ENCODE measurements at places on chromosomes 6 and 20.
A peak's percentile ranks its signal among the peaks of the same experiment; 100 is the strongest.

- no peak for DNase-seq
These were observed 718.9 kb downstream of the EPHA7 start for GRCh38 chr6:92700411-92700810.

DNA sequence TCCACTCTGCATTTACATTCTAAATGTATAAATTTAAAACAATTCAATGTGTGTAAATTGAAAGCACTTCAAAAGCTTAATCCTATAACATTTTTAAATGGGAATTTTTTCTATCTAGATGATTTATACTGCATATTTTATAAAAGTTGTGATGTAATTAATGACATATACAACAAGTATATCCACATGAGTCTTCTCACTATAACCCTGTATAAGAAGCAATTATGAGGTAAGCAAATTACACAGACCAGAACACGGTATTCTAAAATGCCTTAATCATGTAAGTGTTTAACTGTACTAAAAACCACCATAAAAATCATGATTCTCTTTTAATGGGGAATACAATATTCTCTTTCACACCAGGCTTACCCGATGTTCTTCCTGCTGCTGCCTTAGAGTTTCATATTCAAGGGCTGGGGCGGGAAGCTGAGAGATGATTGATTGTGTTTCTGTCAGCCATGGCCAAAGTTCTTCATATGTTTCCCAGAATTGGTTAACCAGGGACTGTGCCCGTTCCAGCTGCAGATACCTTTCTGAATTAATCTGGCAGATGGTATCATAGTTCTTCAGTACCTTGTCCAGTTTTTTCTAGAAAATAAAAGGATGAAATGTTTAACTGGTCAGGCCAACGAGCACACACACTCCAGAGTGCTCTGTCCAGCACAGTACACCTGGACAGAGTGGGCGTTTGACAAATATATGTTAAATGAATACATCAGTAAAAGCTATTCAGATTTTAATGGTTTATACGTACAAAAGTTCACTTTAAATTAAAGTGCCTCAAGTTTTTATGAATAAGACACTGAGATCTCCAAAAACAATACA, 127.4 kb downstream of the DST start:
- no peak for DNase-seq

DNA sequence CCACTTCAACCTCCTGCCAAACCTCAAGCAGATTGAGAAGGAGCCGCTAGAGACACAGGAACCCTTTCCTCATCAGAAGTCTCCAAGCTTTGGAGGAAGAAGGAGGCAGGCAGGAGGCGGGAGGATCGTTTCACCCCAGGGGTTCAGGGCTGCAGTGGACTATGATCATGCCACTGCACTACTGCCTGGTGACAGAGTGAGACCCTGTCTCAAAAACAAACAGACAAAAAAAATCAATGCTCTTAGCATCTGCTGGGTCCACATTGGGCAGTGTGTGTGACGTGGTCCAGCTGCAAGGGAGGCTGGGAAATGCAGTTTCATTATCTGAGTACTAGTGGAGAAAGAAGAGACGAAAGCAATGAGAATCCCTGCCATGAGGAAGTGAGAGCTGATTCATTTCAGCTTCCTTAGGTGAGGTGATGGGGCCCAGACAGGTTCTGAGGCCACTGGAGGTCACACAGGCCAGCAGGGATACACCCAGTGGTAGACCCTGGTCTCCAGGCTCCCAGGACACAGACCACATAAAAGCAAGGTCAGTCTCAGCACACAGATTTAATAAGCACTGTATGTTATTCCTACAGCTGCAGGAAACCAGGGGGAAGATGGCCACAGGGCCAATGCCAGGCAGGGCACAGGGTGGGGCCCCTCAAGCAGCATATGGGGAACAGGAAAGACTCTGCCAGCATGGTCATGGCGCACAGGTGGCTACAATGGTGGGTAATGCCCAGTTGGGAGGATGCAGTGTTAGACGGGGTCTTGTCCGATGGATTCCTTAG, 4.3 kb downstream of the GFRA4 start:
- DNase-seq = peak; percentile 94

DNA sequence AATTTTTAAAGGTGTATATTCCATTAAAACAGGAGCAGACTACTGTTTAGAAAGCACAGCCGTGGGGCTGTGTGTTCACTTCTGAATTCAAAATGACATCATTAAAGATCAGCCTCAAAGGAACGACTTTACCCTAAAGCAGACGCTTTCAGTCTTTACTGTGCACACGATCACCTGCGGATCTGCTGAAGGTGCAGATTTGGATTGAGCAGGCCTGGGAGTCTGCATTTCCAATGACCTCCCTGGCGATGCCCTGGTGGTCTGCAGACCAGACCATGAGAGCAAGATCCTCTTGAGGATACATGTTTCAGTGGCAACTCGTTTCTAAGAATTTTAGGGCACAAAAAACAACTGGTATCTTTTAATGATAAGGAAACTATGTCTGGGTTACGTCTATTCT, 27.2 kb downstream of the TXNDC5 start:
- DNase-seq = no peak

GRCh38 chr6:105839266-105839665, 246.9 kb upstream of the PRDM1 start:
- DNase-seq = no peak

GRCh38 chr20:62370807-62371587, 3.9 kb upstream of the LAMA5 start:
- no peak for DNase-seq

GRCh38 chr6:47047097-47047478, 5.0 kb upstream of the ADGRF1 start:
- no peak for DNase-seq

- DNase-seq = no peak
These were observed 67.6 kb downstream of the NUDT3 start for GRCh38 chr6:34324738-34325444.

DNA sequence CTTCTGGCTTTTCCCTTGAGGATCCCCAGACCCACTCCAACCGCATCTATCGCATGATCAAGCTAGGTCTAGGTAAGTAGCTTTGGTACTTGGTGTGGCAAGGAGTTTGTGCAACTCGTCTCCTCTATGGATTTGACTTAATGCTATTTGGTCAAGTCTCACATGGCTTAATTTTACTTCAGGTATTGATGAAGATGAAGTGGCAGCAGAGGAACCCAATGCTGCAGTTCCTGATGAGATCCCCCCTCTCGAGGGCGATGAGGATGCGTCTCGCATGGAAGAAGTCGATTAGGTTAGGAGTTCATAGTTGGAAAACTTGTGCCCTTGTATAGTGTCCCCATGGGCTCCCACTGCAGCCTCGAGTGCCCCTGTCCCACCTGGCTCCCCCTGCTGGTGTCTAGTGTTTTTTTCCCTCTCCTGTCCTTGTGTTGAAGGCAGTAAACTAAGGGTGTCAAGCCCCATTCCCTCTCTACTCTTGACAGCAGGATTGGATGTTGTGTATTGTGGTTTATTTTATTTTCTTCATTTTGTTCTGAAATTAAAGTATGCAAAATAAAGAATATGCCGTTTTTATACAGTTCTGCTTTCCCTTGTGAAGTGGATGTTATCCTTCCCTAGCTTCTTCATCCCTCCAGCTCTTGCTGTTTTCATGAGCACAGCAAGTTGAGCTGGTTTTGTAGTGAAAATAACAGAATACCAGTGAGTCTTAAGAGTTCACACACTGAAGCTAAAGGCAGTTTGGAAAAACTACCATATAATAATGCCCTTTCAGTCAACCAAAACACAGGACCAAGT, 3.8 kb downstream of the SLC35B2 start:
- DNase-seq = no peak

- no peak for DNase-seq
These were observed 994.6 kb upstream of the ADGRB3 start for GRCh38 chr6:67640484-67640883.

- no peak for DNase-seq
These were observed 344.0 kb downstream of the PLCB1 start for GRCh38 chr20:8476021-8476420.

DNA sequence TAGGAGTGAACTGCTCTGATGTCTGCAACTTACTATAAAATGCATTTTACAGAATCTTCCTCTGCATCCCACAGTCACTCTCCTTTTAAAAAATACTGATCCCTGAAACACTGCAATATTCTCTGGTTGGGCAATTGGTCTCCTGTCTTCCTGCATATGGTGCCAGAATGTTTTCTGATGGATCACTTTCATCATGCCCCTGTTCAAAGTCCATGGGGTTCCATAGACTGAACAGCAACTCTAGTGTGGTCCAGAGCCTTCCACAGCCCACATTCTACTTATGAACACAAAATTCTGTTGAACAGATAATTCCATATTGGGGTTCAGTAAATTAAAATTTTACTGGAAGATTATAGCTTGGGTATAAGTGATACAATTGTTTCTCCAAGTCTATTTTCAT, 11.0 kb downstream of the GSTA2 start:
- DNase-seq = no peak

DNA sequence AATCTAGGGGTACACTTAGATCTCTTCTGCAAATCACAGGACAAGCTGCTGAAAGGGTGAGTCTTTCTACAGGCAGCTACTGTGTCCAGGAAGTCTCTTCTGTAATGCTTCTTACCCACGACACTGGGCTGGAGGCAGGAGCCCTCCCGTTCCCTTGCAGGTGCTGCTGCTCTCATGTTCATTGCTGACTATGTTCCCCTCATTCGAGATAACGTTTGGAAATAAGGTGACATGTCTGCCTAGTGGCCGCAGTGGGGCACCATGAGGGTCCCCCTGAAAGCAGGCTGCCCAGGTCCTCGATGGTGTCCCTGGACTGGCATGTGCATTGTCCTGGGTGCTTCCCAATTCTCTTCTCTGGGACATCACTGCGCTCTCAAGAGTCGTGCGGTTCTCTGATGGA, 74.7 kb downstream of the SYNJ2 start:
- DNase-seq = no peak

DNA sequence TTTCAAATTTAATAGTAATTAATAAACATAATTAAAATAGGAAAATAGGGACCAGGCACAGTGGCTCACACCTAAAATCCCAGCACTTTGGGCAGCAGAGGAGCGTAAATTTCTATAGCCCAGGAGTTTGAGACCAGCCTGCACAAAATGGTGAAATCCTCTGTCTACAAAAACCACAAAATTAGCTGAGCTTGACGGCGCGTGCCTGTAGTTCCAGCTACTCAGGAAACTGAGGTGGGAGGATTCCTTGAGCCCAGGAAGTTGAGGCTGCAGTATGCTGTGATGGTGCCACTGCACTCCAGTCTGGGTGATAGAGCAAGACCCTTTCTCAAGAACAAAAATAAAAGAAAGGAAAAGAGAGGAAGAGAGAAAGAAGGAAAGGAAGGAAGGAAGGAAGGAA, 1387.0 kb upstream of the ADGRB3 start:
- DNase-seq = no peak

- DNase-seq = no peak
These were observed 20.1 kb downstream of the KCNK17 start for GRCh38 chr6:39294133-39294532.

DNA sequence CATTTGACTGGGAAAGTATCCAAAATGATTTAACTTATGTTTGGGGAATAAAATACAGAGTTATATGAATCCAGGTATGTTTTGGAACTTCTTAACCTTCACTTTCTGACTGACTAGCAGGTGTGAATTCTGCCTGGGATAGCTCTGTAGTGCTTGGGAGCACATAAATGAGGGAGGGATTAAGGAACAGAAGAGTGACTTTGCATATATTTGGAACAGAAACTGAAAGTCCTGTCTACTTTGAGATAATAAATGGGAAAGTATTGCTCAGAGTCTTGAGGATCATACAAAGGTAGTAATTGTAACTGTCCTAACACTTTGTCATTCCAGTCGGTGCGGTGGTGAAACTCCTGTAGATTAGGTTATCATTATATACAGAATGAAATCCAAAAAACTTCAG, 317.6 kb downstream of the RIMS1 start:
- DNase-seq = no peak

GRCh38 chr20:38084425-38084951, 50.9 kb downstream of the RPRD1B start:
- DNase-seq = no peak

DNA sequence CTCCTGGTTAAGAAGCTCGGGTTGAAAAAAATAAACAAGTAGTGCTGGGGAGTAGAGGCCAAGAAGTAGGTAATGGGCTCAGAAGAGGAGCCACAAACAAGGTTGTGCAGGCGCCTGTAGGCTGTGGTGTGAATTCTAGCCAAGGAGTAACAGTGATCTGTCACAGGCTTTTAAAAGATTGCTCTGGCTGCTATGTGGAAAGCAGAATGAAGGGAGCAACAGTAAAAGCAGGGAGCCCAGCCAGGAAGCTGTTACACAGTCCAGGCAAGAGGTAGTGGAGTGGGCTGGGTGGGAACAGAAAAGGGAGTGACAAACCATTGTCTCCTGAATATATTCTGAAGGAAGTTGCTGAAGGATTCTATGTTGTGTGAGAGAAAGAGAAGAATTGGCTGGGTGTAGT, 2.0 kb downstream of the HFE start:
- no peak for DNase-seq

- DNase-seq = no peak
These were observed 12.2 kb downstream of the RAET1G start for GRCh38 chr6:149910721-149911151.

DNA sequence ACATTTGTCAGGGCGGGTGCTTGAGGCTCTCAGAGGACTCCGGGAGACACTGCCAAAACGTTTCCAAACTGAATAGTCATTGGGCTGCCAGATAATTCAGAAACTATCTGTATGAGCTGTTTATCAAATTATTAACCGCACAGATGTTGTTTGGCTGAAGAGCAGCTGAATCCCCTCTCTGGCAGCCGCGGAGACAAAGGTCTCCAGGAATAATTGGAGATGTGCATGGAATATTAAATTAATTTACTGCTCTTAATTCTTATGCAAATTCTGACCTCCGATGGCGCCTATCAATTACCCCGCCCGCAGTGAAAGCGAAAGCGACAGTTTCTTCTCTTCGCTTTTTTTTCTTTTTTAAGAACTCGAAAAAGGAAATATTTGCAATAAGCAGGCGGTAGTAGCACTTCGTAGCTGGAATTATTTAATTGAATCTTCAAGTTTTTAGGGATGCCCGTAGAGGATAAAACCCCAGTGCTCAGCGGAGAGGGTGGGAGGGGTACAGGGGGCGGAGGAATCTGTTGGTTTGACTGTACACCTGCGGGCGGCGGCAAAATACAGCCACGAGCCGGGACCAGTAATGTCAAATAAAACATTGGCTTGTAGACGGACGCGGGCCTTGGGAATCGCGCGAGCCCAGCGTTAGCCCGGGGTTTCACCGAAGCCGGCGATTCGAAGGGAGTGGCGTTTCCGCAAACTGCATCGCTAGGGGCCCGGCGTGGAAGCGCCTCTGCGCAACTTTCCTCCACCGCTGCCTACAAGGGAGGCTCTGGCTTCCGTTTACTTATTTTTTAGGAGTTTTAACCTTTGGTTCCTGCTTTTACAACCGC, 6.2 kb downstream of the LINC00237 start:
- DNase-seq = no peak

DNA sequence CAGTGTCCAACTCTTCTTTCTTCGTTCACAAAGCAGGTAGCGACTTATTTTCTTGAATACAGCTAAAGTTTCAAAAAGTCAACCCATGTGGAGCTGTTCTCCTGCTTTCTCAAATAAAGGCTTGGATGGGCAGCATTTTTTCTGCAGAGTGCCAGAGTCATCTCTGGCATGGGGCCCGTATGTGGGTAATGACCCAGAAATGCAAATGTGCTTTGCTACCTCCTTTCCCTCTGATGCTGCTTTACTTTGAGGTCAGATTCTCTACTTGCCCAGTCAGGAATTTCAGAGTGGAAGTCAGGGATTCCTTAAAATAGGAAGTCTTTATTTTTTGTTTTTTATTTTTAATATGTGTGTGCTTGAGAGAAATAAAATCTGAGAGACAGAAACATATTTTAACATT, 4.9 kb downstream of the NKAIN2 start:
- no peak for DNase-seq

GRCh38 chr6:135647521-135647920, 150.0 kb upstream of the AHI1 start:
- no peak for DNase-seq
